ENCODE measurements at places on chromosomes 1 and 21.

- DNase-seq, result no peak
Observed at GRCh38 chr1:199693724-199694123, 333.8 kb upstream of the NR5A2 start.

GRCh38 chr1:91499904-91500755 lies 521 bp upstream of the CDC7 start:
- no peak for DNase-seq

DNA sequence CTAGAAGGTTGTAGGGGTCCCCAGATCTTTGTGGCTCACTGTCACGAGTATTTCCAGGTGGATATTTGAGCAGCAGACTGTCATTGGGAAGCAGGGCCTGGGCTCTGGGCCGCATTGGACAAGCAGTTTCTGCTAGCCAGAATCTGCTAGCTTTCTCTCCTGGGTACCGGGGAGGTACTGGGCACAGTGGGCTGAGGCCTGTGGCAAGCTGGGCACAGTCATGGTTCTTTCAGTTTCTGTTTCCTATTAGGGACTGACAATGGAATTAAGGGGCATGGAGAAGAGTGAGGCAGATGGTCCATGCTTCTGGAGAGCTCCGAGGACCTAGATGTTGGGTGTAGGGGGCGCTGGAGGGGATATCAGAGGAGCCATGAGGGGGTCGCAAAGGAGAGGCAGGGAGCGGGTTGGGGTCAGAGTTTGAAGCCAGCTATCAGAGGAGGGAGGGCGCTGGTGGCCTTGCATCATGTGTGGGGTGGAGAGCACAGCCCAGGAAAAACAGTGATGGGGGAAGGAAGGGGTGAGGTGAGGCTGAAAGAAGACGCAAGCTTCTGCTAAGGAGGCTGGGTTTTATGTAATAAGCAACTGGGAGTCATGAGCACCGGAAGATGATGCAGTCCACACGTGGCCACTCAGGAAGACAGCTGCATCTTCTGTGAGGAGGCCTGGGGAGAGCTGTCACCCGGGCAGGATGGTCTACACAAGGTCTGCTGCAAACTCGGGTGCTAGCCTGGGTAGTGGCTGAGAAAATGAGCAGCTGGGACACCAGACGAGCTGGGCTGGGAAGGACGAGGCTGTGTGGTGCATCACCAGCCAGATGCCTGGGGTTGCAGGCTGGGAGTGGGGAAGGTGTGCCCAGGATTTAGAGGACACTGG lies 72.7 kb downstream of the IER5 start:
- DNase-seq, result no peak

GRCh38 chr1:207863893-207864535 lies 46.9 kb downstream of the CD34 start:
- DNase-seq, result no peak

GRCh38 chr21:42003051-42003461 lies 7.1 kb downstream of the ZBTB21 start:
- no peak for DNase-seq

DNA sequence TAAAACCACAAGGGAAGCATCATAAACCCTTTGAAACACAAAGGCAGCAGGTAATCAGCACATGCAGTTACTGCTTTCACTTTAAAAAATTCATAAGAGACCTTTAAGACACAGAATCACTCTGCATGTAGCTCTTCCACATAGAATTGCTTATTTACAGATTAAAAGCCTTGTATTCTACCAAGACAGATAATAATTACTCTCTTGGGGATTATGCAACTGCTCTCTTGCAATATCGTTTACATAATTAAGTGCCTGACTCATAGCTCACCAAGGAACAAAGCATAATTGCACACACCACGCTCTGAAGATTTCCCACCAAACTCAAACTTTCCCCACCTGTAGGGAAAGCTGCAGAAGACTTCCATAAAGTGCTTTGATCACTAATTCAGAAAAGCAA lies 87.9 kb downstream of the VAV3 start:
- DNase-seq, result no peak

- no peak for DNase-seq
Observed at GRCh38 chr1:18284805-18285537, 177.4 kb downstream of the IGSF21 start.

- no peak for DNase-seq
Observed at GRCh38 chr1:82867781-82868180, 1067.0 kb downstream of the ADGRL2 start.

GRCh38 chr1:106924360-106924759 lies 132.1 kb upstream of the PRMT6 start:
- DNase-seq, result peak; percentile 17

- no peak for DNase-seq
Observed at GRCh38 chr1:163308811-163309210, 12.9 kb upstream of the NUF2 start.

- no peak for DNase-seq
Observed at GRCh38 chr1:30451532-30452125, 271.8 kb downstream of the MATN1 start.

DNA sequence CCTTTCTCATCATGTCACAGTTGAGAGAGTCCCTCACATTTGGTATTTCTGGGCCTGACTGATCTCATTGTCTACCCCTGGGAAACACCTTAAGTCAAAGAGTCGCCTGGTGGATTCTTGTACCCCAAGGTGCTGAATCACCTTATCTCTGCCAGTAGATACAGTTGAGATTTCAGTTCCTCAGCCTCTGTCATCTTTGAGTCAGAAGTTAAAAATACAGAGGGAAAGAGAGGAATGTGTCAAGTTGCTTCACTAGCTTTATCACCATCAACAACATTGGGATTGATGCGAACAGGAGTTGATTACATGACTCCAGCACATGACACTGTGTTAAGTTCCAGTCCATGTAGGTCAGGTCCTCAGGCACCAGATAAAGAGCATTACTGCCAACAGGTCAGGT lies 513.0 kb downstream of the NUF2 start:
- no peak for DNase-seq

GRCh38 chr21:44737706-44738354 lies 26.5 kb upstream of the TSPEAR start:
- no peak for DNase-seq

DNA sequence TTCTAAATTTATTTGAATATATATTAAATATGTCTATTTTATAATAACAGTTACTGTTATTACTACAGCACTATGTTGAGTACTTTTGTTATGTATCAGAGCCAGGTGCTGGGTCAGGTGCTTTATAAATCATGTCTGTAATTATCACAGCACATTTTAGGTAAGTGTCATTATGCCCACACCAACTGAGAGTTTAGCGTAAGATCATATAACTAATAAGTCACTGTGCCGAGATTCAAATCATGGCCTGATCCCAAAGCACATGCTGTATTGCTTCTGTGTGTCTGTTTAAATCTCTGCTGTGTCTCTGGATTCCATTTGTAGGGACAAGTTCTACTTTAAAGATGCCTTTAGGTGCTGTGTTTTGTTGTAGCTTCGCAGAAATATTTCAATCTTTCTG lies 1.9 kb downstream of the GPSM2 start:
- no peak for DNase-seq

- no peak for DNase-seq
Observed at GRCh38 chr1:232457595-232457994, 172.3 kb downstream of the SIPA1L2 start.

DNA sequence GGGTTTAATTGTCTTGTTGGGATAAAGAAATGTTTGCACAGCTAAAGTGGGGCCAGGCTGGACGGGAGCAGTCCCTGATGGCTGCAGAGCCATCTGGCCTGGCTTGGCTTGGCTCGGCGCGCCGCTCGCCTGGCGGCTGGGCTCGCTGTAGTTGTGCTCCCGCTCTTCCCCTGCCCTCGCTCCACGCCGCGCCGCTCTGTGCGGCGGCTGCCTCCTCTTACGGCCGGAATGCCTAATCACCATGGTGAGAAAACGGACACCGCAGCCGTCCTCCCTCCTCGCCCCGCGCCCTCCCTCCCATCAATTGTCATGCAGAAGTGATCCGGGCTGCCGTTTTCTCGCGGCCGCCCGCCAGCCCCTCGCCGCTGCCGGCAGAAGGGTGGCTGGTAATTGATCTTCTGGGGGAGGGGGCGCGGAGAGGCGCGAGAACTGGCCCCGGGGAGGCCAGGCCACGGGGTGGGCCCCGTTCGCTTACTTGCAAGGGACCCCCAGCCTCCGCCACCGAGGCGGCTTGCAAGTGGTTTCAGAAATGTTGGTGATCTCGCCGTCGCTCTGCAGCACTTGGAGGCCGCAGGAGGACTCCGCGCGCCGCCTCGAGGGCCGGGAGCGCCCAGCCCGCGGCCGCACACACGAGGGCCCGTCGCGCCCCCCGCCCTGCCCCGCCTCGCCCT lies 12.4 kb downstream of the RNF220 start:
- DNase-seq, result peak; percentile 93

GRCh38 chr1:115227346-115228082 lies 110.5 kb downstream of the NGF start:
- no peak for DNase-seq

- DNase-seq, result no peak
Observed at GRCh38 chr1:181129771-181130606, 41.5 kb downstream of the IER5 start.

DNA sequence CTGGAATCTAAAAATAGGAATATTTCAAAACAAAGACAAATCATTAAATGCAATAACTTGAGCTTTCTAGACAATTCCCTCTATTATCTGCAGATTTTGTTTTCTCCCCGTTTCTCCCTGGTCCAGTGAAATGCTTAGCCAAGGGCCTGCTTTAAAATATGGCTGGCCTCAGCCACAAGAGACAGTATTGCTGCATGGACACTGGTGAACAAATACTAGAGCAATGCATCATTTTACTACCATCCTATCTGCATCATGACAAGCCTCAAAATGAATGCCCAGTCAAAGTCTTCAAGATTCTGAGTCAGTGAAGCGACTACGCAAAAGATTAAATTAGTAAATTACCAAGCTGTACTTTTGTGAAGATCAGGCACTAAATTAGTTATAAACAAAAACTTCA lies 80.5 kb downstream of the ENAH start:
- DNase-seq, result no peak

DNA sequence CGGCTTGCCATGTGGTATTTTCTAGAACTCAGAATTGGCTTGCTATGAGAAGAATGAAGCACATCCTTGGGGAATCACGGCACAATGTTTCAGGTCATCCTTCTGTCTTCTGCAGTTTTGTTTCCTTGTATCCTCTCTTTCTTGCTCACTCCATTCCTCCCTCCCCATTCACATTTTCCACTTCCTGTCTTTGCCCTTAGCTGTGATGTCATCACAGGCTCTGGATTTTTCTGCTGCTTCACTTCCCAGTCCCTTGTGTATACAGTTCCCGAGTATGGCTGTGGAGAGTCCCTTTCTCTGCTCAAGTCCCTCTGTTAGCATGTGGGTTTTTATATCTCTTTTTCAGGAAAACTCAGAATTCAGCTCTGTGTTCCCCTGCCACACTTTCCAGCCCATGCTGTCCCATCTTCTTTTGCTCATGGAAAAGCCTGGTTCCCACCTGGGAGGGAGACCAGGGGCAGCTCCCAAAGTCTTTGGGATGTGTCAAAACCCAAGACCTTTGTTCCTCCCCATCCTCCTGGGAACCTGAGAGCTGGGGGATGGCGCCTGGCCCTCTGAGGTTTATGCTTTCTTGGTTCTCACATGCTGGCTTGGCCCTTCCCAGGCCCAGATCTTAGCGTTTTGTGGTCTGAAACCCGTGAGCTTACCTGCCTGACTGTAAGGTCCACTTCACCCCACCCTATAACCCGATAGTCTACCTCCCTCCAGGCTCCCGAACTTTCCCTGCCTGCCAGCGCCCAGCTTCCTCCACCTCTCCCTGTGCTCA lies 4.8 kb upstream of the RGS16 start:
- DNase-seq, result no peak

GRCh38 chr1:248807067-248807737 lies 18.5 kb downstream of the SH3BP5L start:
- peak; percentile 66 for DNase-seq
